Fibroblast of the aortic adventitia (primary cell): ENCODE measurements at places on chromosomes 2 and 18. TPM values are rescaled to one million over a fixed set of nuclear protein-coding genes. Genes with fewer than 3 reads are reported as not detected.

The MAP2 gene
- 2.1 and 26.5 TPM in 2 replicates for total RNA-seq

DNA sequence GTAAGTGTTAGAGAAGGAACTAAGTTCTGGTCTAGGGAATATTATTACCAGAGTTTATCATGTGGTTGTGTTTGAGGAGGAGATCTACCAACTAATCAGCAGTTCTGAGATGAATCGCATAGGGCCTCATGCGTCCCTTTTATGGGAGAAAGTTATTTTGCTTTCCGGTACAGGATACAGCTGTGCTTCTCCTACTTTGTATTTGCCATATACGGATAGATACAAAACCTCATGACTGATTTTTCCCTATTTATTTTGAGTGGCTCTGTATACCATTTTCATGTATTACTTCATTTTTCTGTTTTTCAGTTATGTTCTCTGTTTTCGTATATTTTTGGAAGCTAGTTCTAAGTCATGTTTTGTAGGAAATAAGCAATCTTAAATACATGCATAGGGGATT is 66.8 kb downstream of the ACSL3 start:
- no peak for DNase-seq

GRCh38 chr2:84498150-84498799 is 18.0 kb upstream of the DNAH6 start:
- no peak for DNase-seq

The MEP1B gene
- not detected in 2 replicates for total RNA-seq

GRCh38 chr2:65345631-65346030 is 86.8 kb downstream of the SPRED2 start:
- DNase-seq, result peak; percentile 74

The MFSD2B gene
- not detected in 2 replicates for total RNA-seq

The PRSS56 gene
- total RNA-seq, result not detected in 2 replicates

DNA sequence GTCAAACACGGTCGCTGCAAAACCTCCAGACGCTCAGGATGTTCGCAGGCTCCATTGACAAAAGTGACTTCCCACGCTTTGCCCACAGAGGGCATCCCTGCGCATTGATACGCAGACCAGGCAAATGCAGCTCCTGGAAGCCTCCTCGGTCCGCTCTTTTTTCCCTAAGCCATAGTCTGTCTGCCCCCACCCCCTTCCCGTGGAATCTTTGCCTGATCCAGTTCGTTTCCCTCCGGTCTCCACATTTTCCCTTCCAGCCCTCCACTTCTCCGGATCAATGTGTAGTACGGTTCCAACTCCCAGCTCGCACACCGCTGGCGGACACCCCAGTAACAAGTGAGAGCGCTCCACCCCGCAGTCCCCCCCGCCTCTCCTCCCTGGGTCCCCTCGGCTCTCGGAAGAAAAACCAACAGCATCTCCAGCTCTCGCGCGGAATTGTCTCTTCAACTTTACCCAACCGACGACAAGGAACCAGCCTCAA is at the start of gene DCC:
Gene DCC (plus strand): TSS at position 307 of the 481 bp plus-strand sequence. CDS start 591 bp downstream, outside the sequence.
- peak; percentile 21 for DNase-seq

GRCh38 chr2:234512884-234513669 is 16.2 kb upstream of the ARL4C start:
- peak; percentile 59 for DNase-seq

The CD28 gene
- not detected in 2 replicates for total RNA-seq

DNA sequence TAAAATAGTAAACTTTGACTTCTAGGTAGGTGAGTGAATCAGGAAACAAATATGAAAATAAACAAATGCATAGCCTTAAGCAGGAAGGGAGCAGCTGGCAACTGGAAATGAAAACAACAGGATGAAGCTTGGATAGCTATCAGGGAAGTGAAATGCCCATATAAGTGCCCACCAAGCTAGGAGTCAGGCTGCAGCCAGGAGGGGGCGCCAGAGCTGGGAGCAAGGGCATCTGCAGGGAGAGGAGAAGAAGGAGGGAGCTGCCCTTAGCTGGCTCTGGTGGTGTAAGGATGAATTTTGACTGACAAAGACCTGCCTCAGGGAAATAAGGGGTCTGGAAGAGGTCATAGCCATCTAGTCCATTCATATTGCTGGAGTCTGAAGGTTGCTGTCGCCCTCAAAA is 298.3 kb downstream of the TDRD15 start:
- DNase-seq, result no peak

- DNase-seq, result no peak
Observed at GRCh38 chr18:72637721-72638120, 93.6 kb upstream of the CBLN2 start.

GRCh38 chr2:239318790-239319661 is 81.8 kb downstream of the HDAC4 start:
- DNase-seq, result peak; percentile 44

- DNase-seq, result peak; percentile 11
Observed at GRCh38 chr2:3959372-3959771, 256.0 kb downstream of the DCDC2C start.

DNA sequence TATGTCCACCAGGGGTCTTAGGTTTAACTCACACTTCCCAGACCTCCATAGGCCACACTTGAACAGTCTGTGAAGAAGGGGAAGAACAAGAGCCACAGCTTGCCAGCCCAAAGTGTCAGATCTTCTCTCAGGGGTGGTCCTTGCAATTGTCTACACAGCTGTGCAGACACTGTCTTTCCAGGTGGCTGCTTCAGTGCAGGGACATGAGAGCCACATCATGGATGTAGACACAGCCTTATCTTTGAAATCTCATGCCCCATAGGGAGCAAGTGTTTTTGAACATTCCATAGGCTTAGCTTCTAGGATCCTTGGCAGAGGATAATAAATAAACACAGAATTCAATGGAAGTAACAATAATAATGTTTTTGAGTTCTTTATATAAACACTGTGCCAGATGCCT is 6.7 kb downstream of the ZNF407 start:
- no peak for DNase-seq

DNA sequence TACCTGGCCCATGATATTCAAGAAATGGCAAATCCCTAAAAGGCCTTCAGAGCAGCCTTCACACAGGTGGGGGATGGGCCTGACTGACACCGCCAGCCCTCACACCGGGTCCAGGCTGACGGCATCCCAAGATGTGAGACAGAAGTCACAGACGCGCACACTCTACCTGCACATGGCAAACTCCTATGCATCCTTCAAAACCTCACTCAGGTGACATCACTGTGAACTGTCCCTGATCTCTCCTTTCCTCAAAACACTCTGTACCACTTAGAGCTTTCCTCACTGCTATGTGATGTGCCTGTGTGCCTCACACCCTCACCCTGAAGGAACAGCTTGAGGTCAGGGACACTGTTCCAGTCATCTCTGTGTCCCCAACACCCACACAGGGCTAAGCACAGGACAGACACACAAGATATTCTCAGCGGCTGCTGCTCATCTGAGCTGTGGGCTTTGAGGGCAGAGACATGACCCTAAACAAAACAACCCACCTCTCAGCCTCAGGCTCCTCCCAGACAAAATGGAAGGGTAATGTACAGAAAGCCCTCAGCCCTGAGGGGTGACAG is 27.5 kb downstream of the BIN1 start:
- no peak for DNase-seq

The POTEC gene
- total RNA-seq, result under 0.01 TPM in 1 of 2 replicates, not detected in the other

- no peak for DNase-seq
Observed at GRCh38 chr2:118340103-118340502, 251.8 kb downstream of the INSIG2 start.

- no peak for DNase-seq
Observed at GRCh38 chr18:58845928-58846724, 18.6 kb upstream of the ZNF532 start.

DNA sequence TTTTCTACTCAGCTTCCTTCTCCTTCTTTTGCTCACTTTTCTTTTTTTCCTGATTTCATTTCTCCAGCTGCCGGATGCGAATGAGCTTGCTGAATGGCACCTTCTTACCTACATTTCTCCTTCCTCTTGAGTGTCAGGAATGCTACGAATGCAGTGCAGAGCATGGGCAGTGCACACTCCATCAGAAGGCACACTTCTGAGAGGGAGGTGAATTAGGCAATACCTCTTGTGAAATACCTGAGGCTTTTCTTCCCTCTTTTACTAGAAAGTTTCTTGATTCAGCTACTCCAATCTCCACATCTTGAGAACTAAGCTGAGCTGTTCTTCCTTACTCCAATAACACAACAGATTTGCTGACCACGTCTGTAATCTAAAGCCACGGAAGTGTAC is 51.1 kb downstream of the PLEKHM3 start:
- no peak for DNase-seq

DNA sequence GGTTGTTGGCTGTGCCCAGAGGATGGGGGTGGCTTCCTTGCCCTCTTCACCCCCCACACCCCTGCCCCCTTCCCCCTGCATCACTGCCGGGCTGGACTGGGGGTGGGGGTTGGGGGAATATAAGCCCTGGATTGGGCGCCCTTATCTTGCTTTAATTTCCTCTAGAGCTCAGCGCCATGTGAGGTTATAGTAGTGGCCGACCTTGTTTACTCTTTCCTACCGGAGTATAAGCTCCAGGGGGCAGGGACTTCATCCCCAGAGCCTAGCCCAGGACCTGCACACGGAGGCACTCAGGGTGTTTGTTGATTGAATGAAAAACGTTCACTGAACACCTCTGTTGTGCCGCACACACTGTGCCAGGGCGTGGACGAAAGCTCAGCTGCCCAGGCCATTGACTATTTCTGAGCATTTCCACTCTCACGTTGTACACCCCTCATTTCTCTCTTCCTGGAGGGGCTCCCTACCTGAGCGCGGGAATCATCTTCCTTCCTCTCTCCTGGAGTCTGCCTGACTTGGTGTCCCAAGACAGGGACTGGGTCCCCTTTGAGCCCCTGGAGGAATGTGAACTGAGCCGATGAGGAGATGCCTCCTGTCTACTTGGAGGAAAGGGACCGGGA is 9.3 kb upstream of the SPATA3 start:
- DNase-seq, result no peak

The CPO gene
- 0.18 TPM in 1 of 2 replicates, not detected in the other for total RNA-seq

GRCh38 chr2:75558786-75559679 is 1.7 kb downstream of the EVA1A start:
- no peak for DNase-seq

The G6PC2 gene
- not detected in 2 replicates for total RNA-seq

The FRZB gene
- total RNA-seq, result 0.08 and 0.18 TPM in 2 replicates

- no peak for DNase-seq
Observed at GRCh38 chr18:61589053-61589723, 256.0 kb downstream of the CDH20 start.

GRCh38 chr18:7102131-7102530 is 15.5 kb downstream of the LAMA1 start:
- DNase-seq, result no peak

DNA sequence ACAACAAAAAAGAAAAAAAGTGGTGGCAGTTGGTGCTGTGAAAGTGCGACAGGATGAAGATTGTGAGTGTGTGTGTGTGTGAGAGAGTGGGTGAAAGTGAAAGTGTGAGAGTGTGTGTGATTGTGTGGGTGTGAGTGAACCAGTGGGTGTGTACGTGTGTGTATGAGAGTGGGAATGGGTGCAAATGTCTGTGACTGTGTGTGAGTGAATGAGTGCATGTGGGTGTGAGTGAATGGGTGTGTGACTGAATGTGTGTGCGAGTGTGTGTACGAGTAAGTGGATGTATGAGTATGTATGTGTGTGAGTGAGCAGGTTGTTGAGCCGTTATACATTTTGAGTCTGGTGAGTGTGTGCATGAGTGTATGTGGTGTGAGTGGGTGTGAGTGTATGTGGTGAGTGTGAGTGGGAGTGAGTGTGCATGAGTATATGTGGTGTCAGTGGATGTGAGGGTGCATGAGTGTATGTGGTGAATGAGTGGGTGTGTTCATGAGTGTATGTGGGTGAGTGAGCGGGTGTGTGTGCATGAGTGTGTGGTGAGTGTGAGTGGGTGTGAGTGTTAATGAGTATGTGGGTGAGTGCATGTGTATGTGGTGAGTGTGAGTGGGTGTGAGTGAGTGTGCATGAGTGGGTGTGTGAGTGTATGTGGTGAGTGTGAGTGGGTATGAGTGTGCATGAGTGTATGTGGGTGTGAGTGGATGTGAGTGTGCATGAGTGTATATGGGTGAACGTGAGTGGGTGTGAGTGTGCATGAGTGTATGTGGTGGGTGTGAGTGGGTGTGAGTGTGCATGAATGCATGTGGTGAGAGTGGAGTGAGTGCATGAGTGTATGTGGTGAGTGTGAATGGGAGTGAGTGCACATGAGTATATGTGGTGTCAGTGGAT is 69.3 kb upstream of the HPCAL1 start:
- no peak for DNase-seq

DNA sequence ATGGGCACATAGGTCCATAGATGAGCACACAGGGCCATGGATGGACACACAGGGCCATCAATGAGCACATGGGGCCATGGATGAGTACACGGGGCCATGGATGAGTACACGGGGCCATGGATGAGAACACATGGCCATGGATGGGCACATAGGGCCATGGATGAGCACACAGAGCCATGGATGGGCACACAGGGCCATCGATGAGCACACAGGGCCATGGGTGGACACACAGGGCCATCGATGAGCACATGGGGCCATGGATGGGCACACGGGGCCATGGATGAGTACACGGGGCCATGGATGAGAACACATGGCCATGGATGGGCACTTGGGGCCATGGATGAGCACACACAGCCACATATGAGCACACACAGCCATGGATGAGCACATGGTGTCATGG is 192.6 kb upstream of the HDAC4 start:
- no peak for DNase-seq

The ANO7 gene
- total RNA-seq, result 1.1 and 1.7 TPM in 2 replicates

DNA sequence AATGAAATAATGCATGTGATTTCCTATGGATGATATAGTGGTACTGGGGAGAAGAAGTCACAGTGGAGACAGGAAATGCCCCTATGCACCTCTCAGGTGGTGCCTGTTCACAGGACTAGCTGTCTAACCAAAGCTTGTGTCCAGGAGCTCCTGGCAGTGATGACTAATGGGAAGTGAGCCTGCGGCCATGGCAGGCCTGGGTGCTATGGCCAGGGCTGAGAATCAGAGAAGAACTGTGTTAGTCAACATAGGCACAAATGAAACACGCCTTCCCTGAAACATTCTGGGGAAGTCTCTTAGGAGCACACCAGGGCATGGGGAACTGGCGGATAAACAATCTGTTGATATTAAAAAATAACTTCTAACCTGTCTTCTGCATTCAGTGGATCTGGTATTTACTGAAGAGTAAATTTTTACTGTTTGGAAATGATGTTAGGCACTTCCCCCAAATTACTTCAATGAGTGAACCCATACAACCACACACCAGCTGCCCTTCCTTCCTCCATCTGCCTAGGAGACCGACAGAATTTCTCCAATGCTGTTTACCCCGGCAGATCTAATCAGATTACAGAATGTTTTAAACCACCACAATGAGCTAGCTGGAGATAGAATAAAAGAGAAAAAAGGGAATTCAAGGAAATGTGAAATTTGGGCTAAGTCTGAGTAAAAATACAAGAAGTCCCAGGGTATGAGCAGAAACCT is 67.4 kb downstream of the MEP1B start:
- no peak for DNase-seq

The COLEC12 gene
- 63.9 and 109 TPM in 2 replicates for total RNA-seq

The IL36RN gene
- not detected in 2 replicates for total RNA-seq

The HAAO gene
- total RNA-seq, result 0.90 and 5.4 TPM in 2 replicates

The HTR2B gene
- 17.4 and 33.0 TPM in 2 replicates for total RNA-seq

- DNase-seq, result no peak
Observed at GRCh38 chr2:2026252-2026831, 282.0 kb upstream of the PXDN start.

DNA sequence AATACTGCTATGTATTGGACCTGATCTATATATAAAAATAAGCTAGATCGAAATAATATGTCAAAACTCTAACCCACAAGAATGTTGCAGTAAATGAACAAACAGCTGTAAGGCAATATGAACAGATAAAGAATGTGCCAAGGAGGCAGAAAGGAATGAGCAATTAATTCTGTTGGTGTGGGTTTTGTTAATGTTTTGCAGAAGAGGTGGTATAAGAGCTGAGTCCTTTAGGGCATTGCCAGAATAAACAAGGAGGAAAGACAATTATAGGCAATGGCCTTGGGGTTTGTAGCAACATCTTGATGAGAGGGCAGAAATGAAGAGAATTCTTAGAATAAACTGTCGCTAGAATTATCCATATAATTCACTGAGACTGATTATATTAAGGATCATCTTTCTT is 240.9 kb upstream of the GULP1 start:
- peak; percentile 22 for DNase-seq
